ENCODE measurements at places on chromosomes 7 and 10.

DNA sequence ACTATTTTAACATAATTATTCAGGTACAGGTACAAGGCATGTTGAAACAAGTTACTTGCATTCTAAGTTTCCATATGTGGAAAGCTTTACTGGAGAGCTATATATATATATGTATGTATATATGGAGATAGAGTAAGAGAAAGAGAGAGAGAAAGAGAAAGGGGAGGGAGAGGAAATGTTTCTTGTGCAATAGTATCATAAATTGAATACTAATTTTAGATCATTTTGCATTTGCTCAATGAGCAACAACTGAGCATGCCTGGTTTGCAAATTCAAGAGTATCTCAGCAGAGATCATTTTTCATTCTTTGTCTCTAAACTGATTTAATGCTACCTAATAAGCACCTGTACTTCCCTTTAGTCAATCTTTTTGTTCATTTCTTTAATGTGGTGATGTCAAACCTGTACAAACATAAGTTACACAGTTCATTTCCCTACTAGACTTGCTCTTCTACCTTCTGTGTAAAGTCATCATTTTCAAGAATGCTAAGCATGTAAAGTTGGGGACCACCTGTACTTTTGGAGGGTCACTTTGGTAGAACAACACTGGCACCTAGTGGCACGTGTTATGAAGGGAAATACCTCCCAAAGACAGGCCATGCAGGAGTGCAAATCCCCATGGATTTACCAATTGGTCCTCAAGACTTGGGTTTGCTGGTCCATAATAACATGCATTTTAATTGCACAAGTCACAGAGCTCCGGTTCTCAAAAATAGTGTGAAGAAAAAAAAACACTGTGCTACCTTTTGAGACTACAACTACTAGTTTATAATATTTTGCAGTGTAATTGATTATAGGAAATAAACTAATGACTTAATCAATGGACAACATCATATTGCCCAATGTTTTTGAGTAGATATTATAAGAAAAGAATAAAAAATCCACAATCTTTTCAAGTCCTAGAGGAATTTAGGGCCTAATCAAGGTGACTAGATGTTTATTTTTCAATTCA is 431.2 kb upstream of the IGFBP3 start:
- DNase-seq: peak; percentile 13

DNA sequence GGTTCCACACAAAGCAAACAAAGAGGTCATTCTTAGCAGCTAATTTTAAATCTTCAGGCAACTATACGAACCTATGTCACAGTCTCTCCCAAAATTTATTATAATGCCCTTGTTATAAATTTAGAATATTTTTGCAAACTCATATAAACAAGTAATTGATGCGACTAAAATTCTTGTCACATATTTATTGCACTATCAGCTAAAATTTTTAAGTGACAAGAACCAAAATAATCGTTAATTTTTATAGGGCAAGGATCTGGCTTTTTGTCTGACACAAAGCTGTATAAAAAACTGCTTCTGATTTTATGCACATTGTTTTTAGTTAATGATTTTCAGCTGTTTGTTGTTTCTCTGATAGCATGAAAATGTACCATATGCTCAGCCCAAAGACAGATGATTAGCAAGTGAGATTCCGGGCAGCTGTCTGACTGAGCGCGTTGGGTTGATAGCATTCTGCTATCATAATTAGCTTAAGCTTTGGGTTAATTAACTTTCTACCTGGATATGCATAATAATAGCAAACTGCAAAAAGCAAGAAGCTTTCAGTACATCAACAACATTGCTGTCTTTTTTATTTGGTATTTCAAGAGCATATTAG is 136.0 kb downstream of the MGMT start:
- peak; percentile 4 for DNase-seq

GRCh38 chr10:104424719-104425118 is 71.1 kb downstream of the CFAP58 start:
- DNase-seq: no peak

DNA sequence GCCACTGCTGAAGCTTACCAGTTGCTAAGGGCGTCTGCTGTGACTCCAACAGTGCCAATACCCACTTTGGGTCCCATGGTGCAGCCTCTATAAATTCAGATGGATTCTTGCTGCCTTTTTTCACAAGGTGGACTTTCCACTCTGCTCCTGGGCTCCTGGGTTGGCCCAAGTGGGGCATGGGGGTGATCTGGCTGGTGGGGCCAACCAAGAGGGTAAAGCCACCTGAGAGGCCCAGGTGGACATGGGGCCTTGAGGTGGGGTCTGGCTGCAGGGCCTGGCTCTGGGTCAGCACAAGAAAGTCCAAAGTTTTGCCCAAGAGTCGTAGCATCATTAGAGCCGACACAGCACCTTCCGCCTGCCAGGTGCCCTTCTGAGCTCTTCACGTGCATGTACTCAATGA is 105.2 kb upstream of the KDM7A start:
- DNase-seq: no peak

- no peak for DNase-seq
These were observed 285.9 kb downstream of the KLF6 start for GRCh38 chr10:3499120-3499519.
